ENCODE measurements at places on chromosomes 5 and 9.

DNA sequence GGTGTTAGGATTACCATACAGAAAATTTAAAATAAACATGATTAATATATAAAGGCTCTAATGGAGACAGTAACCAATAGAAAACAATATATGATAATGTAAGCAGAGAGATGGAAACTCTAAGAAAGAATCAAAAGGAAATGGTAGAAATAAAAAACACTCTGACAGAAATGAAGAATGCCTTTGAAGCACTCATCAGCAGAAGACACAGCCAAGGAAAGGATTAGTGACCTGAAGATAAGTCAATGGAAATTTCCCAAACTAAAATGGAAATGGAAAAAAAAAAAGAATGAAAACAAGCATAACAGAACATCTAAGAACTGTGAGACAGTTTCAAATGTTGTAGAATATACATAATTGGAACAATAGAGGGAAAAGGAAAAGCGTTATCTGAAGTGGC lies 302.6 kb downstream of the DRD1 start:
- no peak for DNase-seq

GRCh38 chr5:100800562-100800961 lies 102.5 kb downstream of the ST8SIA4 start:
- DNase-seq: no peak

- DNase-seq: no peak
Observed at GRCh38 chr9:33742051-33742450, 53.3 kb upstream of the PRSS3 start.

DNA sequence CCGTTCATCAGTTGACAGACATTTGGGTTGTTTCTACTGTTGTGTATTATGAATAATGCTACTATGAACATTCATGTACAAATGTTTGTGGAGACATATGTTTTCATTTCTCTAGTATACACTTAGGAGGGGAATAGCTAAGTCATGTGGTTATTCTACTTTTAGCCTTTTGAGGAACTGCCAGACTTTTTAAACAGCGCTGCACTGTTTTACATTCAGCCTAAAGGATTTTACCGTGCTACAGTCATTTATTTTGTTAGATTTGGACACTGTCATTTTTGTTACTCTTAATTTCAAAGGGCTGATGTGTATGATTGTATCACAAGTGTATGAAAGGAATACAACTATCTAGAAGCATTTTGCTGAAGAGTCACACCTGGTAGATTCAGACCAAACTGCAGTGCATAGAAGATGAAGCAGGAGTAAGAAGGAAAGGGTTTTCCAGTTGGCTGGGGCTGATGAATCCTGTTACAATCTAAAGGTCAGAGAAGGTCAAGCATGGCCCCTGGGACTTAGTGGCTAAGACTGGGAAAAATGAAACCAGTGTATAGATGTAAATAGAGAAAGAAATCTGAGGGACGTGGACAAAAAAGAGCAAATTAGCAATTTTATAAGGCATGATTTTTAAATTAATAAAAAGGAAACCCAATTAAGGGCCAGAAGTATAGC lies 509.7 kb downstream of the PSAT1 start:
- no peak for DNase-seq

- DNase-seq: peak; percentile 8
Observed at GRCh38 chr9:79471580-79472543, 99.9 kb upstream of the TLE4 start.

DNA sequence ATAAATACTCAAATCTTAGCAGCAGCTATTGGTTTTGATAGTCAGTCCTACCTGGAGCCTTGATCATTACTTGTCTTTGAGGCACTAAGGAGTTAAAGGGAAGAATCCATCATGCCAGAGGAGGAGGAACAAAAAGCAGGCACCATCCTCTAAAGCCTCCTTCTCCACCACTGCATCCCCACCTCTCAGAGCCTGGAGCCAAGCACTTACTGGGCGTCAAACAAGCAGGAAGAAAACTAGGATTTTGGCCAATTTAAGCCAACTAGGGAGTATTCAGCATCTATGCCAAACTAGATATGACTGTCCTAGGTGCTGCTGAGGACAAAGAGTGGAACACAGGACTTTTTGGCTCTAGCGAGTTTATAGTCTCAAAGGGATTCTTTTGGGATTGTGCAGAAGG lies 152.5 kb downstream of the PPP2R2B start:
- no peak for DNase-seq

DNA sequence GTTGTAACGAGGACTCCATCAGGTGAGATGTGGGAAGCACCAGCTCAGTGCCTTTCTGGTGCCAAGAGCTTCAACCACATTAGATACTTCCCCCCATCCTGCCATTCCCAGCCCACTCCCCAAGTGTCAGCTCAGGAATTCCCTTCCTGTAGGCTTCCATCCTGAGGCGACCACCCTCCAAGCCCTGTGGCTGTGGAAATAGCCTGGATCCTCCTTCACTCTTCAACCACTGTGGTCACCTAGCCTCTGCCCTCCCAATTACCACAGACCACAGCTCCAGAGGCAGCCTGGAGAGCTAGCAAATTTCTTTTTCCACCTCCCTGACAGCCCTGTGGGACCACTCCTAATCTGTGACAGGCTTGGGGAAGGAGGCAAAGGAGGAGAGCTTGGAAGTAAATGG lies 219.8 kb upstream of the MAP3K1 start:
- no peak for DNase-seq

DNA sequence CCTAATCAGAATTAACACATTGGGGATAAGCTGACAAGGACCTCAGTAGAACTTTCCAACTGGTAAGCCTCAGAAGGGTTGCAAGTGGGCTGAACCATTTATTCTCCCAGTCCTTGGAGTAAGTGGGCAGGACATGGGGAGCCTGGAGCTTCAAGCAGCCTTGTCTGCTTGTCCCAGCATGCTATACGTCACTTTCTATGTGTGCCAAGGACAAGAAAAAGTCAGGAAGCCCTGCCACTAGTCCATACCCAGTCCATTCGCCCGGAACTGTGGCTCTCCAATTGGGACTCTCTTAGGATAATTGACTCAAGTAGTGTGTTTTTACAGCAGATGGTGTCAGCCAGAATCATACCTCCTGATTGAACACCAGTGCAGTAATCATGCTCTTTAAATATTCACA lies 62.6 kb upstream of the FRRS1L start:
- no peak for DNase-seq

- DNase-seq: no peak
Observed at GRCh38 chr5:79399046-79399445, 114.9 kb downstream of the HOMER1 start.

DNA sequence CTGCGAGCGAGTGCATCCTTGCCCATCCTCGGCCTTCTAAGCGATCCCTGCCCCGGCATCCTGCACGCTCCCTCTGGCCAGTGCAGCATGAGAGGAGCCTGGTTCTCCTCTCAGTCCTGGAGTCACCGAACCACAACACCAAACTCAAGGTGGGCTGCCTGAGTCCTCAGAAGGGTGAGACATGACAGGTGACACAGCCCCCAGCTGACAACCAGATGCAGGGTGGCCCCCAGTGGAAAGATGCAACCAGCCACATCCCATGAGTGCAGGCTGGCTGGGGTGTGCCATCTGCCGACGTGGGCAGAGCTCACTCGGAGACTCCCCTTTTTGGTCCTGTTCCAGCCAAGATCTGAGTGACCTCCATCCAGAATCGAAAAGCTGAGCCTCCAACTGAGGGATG lies 58.4 kb downstream of the COL23A1 start:
- no peak for DNase-seq

DNA sequence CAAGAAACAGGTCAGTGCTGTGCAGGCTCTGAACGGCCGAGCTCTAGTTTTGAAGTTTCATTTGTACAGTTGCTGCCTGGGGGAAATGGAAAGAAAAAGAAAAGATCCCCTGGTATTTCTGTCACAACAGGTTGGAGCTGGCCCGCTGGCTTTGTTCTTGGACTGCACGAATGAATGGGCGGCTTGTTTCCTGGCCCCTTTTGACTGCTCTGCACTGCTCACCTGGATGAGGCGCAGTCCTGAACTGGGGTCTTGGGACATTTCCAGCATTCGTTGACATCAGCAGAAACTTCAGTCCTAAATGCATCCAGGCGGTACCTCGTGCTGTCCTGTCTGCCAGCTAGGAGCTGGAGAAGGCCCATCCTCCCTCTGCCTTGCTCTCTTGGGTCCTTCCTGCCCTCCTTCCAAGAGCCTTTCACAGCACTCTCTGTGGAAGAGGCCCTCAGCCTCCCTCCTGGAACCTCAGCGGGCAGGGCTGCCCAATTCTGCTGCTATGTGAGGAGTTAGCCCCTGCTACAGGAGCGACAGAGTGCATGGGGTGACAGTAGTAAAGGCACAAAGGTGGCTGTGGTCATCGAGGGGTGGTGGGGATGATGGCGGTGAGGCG lies 189.2 kb downstream of the FSTL4 start:
- no peak for DNase-seq
